Suppressor macrophage (primary cell): ENCODE measurements at places on chromosomes 11 and 22.

DNA sequence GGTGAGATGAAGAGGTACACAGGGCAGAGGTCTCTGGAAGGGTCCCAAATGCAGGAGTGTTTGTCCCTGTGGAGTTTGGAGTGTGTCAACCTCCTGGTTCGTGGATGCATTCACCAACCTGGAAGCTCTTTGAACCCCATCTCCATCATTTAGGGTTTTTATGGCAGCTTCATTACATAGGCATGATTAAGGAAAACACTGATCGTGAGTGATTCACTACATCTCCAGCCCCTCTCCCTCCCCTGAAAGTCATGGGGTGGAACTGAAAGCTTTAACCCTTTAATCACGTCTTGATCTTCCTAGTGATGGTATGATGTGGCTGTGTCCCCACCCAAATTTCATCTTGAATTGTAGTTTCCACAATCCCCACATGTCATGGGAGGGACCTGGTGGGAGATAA is 19.8 kb upstream of the INCENP start:
- DNase-seq = no peak

GRCh38 chr11:102451041-102451680 is 1.4 kb downstream of the TMEM123 start:
- no peak for DNase-seq

DNA sequence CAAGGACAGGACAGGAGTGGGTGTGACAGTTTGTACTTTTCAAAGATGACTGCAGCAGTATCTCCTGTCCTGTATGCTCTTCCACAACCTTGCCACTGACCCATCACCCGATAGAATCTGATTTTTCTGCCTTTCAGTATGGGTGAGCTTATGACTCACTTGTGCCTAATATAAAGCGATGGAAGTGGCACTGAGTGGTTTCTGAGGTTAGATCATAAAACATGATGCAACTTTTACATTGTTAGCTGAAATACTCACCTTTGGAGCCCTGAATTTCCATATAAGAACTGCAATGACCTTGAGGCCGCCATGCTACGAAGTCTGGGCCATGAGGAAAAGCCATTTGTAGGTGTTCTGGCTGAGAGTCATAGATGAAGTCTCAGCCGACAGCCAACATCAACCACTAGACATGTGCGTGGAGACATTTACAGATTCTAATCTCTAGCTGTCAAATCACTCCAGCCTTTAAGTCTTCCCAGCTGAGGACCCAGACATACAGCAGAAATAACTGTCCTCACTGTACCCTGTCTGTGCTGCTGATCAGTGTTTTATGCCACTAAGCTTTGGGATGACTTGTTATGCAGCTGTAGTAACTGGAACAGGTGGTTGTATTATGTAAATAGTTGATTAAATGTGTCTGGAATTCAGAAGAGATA is 105.9 kb upstream of the ARHGAP20 start:
- no peak for DNase-seq

- no peak for DNase-seq
These were observed 10.9 kb downstream of the GAB2 start for GRCh38 chr11:78406568-78407196.

GRCh38 chr11:66559866-66560676 is 8.3 kb downstream of the CTSF start:
- no peak for DNase-seq

DNA sequence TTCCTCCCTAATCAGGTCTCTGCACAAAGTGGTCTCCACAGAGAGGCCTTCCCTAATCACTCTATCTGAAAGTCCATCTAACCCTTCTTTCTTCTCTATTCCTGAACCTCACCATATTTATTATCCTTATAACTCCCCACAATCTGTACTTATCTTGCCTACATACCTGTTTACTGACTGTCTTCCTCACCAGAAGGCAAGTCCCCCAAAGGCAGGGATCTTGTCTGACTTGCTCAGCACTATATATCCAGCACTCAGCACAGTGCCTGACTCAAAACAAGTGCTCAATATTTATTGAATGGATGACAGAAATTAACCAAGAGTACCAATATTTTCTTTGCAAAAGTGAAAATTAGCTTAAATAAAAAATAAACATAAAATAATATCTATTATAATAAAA is 5.5 kb downstream of the DCUN1D5 start:
- no peak for DNase-seq

GRCh38 chr22:41534219-41534618 is 10.1 kb downstream of the POLR3H start:
- no peak for DNase-seq
